ENCODE measurements at places on chromosomes 16 and 17.

DNA sequence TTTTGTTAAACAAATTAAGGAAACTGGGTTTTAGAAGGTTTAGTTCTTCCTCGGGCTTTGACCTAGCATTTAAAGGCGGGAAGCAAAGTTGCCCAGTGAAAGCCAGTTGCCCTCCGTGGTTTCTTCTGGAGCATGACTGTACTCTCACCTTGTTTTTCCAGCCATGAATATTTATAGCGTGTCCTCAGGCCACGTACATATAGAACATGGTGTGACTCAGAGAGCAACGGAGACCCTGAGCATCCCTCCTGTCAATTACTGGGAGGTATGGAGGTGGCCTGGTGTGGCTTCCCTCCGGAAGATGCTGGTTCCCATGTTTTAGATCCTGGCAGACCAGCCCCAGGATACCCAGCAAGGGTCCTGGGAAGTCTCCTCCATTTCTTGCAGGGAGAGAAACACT, 48.4 kb downstream of the AKAP1 start:
- no peak for DNase-seq

DNA sequence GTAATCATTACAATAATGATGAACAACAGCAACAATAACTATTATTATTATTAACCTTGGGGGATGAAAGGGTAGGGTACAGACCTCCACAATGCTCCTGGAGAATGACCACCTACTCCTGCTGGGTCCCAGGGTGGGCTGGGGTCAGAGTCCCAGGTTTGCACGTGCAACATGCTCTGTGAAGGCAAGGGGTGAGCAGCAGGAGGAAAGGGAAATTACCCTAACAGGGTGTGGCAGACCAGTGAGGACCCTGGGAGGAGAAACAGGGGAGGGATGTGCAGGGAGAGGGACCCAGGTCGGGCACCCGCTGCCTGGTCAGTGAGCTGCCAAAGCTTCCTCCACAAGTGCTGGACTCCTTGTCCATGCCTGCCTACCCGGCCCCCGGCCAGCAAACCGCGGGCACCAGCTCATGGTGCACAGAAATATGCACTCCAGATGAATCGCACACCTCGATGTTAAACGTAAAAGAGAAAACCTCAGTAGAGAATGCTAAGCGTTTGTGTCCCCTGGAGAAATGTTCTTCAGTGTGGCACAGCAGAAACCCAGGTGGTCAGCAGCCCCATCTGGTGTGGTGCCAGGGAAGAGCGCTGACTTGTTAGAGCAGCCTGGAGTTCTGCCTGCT, 767.1 kb downstream of the KCNJ18 start:
- no peak for DNase-seq

GRCh38 chr16:73231944-73232554, 184.1 kb upstream of the ZFHX3 start:
- DNase-seq: no peak

DNA sequence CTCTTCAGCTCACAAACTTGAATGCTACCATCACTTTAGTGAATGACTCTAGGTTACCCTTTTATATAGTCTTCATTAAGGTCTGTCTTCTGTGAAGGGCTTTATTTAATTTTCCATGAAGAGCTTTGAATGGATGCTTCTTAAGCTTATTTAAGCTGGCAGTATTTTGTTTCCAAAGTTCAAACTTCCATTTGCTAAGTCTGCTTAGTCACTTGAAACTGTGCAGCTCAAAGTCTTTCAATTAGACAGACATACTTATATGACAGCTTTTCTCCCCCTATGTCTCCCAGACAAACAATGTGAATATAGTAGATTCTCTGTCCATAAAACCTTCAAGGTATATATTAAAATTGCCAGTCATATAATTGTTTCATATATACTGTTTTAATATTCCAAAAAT, 23.5 kb downstream of the TXNDC11 start:
- DNase-seq: no peak

DNA sequence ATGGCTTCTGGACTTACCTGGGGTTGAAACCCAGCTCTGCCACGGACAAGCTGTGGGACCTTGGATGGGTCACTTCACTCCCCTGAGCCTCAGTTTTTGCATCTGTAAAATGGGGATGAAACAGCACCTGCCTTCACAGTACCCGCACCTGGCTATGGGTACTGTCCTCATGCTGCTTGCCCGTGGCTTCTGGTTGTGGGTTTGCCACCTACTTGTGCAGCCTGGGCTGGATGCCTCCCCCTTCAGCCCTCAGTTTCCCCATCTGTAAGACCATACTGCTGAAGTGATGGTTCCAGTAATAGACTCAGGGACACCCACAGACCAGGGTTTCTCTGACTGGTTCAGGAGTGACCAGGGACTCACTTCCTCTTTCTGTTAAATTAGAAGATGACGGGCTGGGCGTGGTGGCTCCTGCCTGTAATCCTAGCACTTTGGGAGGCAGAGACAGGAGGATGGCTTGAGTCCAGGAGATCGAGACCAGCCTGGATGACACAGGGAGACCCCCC, 9.4 kb downstream of the GLIS2 start:
- no peak for DNase-seq

GRCh38 chr16:10738231-10739077, 5.2 kb upstream of the NUBP1 start:
- DNase-seq: no peak

DNA sequence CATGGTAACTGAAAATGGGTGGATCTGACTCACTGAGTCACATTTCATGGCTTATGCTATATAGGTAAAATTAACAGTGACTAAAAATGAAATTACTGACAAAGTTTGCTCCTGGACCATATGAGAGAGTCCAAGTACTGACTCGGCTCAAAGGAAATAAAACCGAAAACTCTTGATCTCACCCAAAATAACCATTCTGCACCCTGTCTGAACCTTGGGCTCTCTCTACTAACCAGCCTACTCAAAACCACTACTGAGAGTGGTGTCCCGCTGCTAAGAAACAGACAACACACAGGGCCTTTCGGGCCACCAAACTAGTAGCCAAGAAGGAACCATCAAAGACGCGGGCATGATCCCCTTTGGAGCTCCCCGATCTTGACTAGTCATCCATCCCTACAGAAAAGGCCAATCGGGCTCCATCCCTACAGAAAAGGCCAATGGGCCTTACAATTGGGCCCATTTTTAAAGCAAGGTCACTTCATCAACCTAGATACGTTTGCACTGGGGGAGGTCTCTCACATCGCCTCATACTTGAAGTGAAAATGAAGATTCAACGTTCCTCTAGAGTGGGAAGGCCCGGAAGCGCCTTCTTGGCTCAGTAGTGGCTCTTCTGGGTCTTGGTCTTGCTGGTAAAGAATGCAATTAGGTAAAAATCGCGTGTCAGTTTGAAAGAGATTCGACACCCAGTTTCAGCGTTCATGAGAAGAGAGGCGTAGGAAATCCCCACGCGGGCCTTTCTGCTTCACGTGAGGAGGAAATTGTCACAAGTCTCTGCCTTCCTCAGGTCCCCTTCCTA, 720 bp upstream of the ZPBP2 start:
- DNase-seq: no peak

GRCh38 chr17:74712756-74713155, at the start of gene CD300LF:
Gene CD300LF, minus strand, starts transcription at chr17:74712923. Its CDS starts 57 bp downstream, at chr17:74712866.
- no peak for DNase-seq

DNA sequence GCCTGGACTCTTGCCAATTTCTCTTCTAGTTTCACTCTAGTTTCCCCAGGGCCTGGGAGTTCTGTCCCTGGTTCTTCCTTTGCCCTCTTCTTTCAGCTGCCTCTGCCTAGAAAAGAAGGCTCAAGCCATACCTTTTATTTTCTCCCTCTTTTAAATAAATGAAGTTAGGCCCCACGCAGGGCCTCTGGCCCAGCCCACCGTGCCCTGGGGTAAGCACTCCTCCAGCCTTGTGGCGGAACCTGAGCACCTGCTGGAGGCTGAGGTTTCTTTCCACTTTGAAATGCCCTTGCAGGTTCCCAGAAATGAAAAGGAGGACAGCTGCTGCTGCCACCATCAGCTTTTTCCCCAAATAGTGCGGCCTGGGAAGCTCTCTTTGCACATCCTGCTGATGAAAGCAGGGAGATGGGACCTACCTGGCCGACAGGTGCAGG, 139.4 kb downstream of the CCDC182 start:
- peak; percentile 63 for DNase-seq

DNA sequence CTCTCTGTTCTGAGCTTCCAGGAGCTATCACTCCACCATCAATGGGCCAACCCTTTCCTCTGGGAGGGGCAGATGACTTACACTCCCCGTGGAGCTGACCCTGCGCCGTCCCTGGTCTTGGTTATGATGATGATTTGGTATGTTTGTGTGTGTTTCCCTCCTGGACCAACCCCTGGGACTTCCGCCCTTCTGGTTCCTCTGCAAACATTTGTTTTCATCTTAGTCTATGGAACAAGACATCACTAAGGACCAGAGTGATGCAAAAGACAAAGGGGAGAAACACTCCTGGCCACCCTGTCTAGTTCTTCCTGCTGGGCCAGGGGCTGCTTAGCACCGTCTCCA, 13.7 kb downstream of the CBX4 start:
- DNase-seq: no peak

- no peak for DNase-seq
Observed at GRCh38 chr17:17835415-17836249, 1.2 kb downstream of the SREBF1 start.

GRCh38 chr17:7435676-7436555, 681 bp downstream of the TMEM102 start:
- peak; percentile 41 for DNase-seq
